Renal cortical epithelial cell (primary cell): ENCODE measurements at places on chromosomes 4 and X. TPM values are rescaled to one million over a fixed set of nuclear protein-coding genes. Genes with fewer than 3 reads are reported as not detected.

ZNF157 gene
- 0.17 and 0.65 TPM in 2 replicates for total RNA-seq

KLHL13 gene
- total RNA-seq: 99.4 and 130 TPM in 2 replicates

L1CAM gene
- total RNA-seq: 88.0 and 623 TPM in 2 replicates

CCSER1 gene
- total RNA-seq: 2.4 and 5.7 TPM in 2 replicates

OCIAD1 gene
- 131 and 173 TPM in 2 replicates for total RNA-seq

GLRA3 gene
- not detected in 2 replicates for total RNA-seq

ARSH gene
- not detected in 2 replicates for total RNA-seq

CXCL5 gene
- 42.3 and 210 TPM in 2 replicates for total RNA-seq

NUDT11 gene
- total RNA-seq: 1.7 and 3.3 TPM in 2 replicates

NRK gene
- total RNA-seq: 16.1 and 39.2 TPM in 2 replicates

CXXC4 gene
- 0.05 TPM in 1 of 2 replicates, not detected in the other for total RNA-seq

ARAP2 gene
- 27.3 and 31.6 TPM in 2 replicates for total RNA-seq

AFM gene
- total RNA-seq: not detected in 2 replicates

BANK1 gene
- total RNA-seq: 1.0 and 1.9 TPM in 2 replicates

SLC2A9 gene
- total RNA-seq: 30.4 and 37.8 TPM in 2 replicates

NSDHL gene
- total RNA-seq: 15.6 and 24.1 TPM in 2 replicates
